Activated CD4-positive, CD25-positive, alpha-beta regulatory T cell (primary cell): ENCODE measurements at places on chromosomes 3 and 15.

- no peak for DNase-seq
Observed at GRCh38 chr3:70557976-70558375, 245.5 kb upstream of the MDFIC2 start.

DNA sequence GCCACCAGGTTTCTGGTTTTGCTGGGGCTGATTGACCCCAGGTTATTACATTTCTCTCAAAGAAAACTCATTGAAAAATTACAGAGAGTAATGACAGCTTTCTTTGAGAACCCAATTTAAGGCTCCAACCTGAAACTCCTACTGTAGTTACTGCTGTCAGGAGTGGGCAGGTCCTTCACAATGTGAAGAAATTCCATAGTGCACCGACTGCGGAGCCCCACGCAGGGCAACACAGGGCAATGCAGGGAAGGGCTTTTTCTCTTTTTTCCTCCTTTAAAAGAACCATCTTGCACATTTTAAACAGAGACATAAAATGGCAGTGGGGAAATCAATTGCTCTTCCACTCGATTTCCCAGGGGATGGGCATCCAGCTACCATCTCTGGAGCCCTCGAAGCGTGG lies 74.3 kb downstream of the NUP210 start:
- no peak for DNase-seq

DNA sequence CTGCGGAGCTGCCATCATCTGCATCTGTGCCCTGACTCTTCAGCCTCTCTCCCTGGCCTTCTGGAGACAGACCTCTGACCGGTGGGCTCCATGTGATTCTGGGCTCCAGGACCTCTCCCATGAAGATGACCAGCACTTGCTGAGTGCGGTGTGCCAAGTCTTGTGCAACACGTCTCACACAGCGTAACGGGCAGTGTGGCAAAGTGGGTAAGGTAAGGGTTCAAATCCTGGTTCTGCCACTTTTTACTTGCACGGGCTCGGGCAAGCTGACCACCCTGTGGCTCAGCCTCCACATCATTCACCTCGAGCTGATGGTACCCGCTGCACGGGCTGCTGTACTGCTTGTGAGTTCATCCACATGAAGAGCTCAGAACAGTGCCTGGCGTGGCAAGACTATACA lies 6.5 kb upstream of the SYNM start:
- no peak for DNase-seq

GRCh38 chr15:79032656-79033055 lies 57.9 kb downstream of the RASGRF1 start:
- DNase-seq = no peak

DNA sequence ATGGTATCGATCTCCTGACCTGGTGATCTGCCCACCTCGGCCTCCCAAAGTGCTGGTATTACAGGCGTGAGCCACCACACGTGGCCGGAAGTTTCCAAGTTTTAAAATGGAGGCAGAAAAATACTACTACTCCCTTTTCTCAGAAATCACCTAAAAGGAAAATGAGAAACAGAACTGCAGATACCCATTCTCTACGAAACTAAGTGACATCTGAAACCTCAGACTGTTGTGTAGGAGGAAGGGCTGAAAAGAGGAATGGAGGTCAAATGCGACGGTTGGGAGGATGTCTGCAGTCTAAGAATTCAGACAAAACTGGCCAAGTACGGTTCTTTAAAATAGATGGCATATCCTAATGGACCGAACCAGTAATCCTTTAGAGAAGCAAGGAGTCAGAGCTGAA lies 24.1 kb downstream of the WDR48 start:
- no peak for DNase-seq
